Hematopoietic multipotent progenitor cell treated with erythropoietin and hydrocortisone succinate and interleukin-3 and kit ligand, for 15 days (in vitro differentiated cells): ENCODE measurements at places on chromosomes 7 and 10.
A peak's percentile ranks its signal among the peaks of the same experiment; 100 is the strongest.

- DNase-seq, result no peak
These were observed 29.4 kb upstream of the HNRNPH3 start for GRCh38 chr10:68302503-68302823.

DNA sequence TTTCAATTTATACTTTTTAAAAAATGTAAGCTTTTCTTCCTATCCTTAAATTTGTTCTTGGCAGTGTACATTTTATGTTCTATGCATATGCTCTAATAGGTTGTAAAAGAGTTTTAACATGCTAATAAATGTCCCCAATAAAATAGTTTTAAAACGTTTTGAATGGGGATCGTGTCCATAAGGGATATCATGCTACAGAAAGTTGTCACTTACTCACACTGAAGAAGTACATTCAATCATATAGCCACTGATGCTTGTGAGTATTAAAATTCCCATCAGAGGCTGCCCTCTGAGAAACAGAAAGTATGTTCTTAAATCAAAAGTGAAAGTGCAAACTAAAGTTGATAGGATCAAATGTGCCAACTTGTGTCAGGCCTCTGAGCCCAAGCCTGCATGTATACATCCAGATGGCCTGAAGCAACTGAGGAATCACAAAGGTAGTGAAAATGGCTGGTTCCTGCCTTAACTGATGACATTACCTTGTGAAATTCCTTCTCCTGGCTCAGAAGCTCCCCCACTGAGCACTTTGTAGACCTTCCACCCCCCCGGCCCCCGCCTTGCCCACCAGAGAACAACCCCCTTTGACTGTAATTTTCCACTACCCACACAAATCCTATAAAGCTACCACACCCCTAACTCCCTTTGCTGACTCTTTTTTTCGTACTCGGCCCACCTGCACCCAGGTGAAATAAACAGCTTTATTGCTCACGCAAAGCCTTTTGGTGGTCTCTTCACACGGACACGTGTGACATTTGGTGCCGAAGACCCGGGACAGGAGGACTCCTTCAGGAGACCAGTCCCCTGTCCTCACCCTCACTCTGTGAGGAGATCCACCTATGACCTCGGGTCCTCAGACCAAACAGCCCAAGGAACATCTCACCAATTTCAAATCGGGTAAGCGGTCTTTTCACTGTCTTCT is 877 bp upstream of the NOD1 start:
- peak; percentile 61 for DNase-seq

DNA sequence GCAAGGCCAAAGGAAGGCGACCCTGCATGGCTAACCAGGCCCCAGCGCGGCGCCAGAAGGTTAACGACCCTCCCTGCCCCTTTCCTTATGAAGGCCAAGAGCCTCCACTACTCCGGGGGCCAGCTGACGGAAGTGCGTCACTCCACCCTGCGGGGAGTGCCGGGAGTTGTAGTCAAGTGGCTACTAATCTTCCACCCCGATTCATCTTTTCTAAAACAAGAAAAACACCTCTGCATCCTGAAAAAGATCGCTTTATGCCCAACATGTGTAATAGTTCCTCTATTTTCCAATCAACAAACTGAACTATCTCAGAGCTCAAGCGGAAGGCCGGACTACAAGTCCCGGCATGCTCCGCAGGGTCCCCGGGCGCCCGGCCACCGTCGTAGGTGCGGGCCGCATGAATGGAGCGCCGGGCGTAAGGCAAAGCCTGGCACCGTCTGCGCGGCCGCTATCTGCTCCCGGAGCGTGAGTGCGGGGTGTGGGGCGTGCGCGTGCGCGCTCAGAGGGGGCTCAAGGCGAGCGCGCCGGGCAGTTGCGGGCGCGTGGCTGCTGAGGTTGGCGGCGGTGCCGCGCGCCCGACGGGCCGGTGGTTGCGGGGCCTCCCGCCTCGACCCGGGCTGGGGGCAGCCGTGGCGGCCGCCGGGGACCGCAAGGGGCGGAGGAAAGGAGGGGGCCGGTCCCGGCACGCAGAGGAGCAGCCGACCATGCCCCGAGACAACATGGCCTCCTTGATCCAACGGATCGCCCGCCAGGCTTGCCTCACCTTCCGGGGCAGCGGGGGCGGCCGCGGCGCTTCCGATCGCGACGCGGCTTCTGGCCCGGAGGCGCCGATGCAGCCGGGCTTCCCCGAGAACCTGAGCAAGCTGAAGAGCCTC is at the start of gene ADO:
TSS of gene ADO (plus strand) at position 365 of the 875 bp plus-strand sequence. CDS start at position 705, 340 bp downstream.
- DNase-seq, result peak; percentile 81

- DNase-seq, result no peak
These were observed at the start of gene ADARB2 for GRCh38 chr10:1737222-1738061. TSS of gene ADARB2 (minus strand) at chr10:1737525.

DNA sequence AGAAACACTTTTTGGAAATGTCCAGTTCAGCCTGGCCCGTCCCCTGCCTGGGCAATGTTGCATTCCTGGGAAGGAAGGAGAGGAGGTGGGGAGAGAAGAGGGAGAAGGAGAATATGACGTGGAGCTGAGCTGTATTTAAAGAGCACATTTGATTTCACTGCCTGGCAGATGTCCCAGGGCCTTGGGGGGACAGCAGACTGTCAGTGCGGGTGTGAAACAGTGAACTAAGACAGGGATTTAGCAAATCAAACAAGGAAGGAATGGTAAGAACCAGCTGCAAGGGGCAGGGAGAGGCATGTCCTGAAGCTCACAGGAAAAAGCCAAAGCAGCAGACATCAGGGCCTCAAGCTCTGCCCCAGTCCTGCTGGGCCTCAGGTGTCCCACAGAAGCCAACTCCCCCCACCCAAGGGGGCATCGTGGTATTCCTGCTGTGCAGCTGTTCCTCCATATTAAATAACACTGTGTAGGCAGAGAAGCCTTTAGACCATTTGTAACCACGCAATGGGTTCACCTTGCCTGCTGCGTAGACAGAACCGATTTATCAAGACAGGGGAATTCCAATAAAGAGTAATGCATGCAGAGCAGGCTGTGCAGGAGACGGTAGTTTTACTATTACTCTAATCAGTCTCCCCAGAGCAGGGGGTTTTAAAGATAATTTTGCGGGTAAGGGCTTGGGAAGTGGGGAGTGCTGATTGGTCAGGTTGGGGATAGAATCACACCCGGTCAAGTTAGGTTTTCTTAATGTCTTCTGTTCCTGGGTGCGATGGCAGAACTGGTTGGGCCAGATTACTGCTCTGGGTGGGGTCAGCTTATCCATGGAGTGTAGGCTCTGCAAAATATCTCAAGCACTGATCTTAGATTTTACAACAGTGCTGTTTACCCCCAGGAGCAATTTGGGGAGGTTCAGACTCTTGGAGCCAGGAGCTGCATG is 18.3 kb downstream of the LEP start:
- no peak for DNase-seq

GRCh38 chr7:72140566-72140965 is 271.6 kb downstream of the CALN1 start:
- DNase-seq, result no peak

- DNase-seq, result no peak
These were observed 9.8 kb upstream of the KNDC1 start for GRCh38 chr10:133150226-133150625.

- peak; percentile 41 for DNase-seq
These were observed 8.6 kb upstream of the CRYGN start for GRCh38 chr7:151448261-151449252.

GRCh38 chr10:119352807-119353206 is 145.4 kb downstream of the GRK5 start:
- DNase-seq, result no peak

GRCh38 chr7:6278749-6279310 is 6.4 kb upstream of the CYTH3 start:
- DNase-seq, result no peak

- no peak for DNase-seq
These were observed 165.1 kb downstream of the HGF start for GRCh38 chr7:81604808-81605174.
